ENCODE measurements at places on chromosomes 2 and 18.
A peak's percentile ranks its signal among the peaks of the same experiment; 100 is the strongest.

DNA sequence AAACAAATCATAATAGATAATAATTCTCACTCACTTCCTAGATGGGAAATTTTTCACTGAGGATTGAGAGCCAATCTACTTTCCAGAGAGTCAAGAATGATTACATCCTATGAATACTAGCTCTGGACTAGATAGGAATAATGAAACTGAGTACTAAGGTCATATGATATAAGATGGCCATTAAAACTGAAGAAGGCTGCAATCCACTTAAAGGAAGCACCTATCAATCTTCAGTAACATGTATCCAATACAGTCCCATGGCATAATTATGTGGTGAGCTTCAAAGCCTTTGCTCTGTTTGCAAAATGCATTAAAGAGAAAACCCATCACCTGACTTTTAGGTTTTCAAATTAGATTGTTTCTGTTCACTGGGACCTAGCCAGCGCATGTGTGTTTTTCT, 398.0 kb upstream of the MEIS1 start:
- DNase-seq: no peak

GRCh38 chr2:61238219-61239012, 76.4 kb downstream of the C2orf74 start:
- no peak for DNase-seq

GRCh38 chr18:23209031-23209430, 73.7 kb downstream of the CABLES1 start:
- no peak for DNase-seq

DNA sequence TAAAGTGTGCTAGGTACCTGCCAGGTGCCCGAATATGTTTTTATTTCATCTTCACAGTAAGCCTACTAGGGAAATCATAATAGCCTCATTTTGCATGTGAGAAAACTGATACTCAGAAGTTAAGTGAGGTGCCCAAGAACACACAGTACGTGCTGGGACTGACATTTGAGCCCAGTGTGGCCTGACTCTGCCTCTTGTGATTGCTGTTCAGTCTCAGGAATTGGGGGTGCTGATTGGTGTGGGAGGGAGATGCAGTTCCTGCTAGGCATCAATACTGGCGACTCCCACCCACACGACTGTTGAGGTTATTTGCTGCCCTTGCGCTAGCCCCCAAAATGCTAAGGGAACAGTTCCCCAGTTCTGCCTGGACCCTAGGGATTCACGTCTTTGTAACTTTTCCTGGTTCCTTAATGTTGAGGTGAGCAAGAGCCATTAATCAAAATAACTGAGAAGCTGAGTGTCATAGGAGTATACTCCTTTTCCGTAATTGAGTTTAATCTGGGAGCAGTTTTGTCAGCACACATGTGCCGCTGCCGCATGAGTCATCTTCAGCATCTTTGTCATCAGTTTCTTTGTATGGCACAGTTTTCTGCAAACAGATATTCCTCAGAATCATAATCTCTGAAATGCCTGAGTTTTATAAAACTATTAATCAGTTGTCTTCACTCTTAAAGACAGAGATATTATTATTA, 120.7 kb downstream of the NCK2 start:
- DNase-seq: peak; percentile 50

Measured in fibroblast of skin of abdomen (primary cell).